ENCODE measurements at places on chromosomes 5 and 9.

- no peak for DNase-seq
Observed at GRCh38 chr9:132820169-132820944, 57.7 kb downstream of the AK8 start.

GRCh38 chr5:126309860-126310259, 113.3 kb upstream of the GRAMD2B start:
- no peak for DNase-seq

DNA sequence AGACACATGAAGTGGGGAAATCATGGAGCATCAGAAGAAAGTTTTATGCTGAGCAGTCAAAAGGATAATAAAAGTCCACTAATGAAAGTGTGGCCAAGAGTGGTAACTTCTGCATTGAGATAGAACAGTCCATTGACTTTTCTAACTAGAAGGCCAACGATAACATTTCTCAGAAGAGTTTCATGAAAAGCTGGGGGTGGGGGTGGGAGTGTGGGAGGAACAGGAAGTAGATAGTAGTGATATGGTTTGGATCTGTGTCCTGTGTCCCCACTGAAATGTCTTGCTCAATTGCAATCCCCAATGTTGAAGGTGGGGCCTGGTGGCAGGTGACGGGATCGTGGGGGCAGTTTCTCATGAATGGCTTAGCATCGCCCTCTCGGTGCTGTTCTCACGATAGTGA, 36.2 kb upstream of the SNAPC3 start:
- DNase-seq, result no peak

DNA sequence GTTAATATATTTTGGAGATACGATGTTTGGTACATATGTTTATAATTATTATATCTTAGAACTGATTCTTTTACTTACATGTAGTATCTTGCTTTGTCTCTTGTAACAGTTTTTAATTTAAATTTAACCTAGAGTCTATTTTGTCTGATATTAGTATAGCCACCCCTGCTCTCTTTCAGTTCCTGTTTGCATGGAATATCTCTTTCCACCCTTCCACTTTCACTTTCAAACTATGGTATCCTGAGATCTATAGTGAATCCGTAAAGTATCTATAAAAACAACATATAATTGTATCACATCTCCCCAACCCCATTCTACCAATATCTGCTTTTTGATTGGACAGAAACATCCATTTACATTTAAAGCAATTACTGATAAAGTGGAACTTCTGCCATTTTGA, 7.2 kb downstream of the IRGM start:
- no peak for DNase-seq

All from fibroblast of skin of scalp (primary cell).